ENCODE measurements at places on chromosomes 1 and 21.

DNA sequence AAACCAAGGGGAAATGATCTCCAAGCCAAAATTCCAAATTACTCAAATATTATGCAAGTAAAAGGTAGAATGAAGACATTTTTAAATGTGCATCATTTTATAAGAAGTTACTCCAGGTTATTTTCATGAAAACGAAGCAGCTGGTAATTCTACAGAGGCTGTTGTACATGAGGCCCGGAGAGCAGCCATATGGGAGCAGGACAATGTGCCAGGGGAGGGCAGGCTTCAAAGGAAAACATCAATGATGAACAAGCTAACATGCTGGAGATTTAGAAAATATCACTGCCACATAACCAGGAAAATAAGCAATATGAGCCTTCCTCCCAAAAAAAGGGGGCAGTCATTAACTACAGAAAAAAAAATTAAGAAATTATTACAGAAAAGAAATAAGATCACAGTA is 109.1 kb downstream of the TIAM1 start:
- no peak for DNase-seq

DNA sequence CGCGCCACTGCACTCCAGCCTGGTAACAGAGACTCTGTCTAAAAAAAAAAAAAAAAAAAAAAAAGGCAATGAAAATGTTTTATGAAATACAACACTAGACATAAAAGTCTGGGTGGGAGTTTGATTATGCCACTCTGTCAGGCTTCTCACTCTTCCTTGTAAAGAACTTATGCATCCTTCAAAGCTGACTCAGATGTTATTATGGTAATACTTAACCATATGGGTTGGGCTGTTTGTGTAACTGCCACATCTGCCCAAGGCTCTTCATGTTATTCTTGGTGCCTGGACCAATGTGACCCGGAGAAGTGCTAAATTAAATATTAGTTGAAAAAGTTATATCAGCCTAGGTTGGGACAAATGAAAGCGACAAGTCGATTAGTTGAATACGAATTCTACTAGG is 23.8 kb downstream of the FAM89A start:
- DNase-seq: no peak

GRCh38 chr1:210394281-210394821 is 65.6 kb downstream of the HHAT start:
- no peak for DNase-seq

DNA sequence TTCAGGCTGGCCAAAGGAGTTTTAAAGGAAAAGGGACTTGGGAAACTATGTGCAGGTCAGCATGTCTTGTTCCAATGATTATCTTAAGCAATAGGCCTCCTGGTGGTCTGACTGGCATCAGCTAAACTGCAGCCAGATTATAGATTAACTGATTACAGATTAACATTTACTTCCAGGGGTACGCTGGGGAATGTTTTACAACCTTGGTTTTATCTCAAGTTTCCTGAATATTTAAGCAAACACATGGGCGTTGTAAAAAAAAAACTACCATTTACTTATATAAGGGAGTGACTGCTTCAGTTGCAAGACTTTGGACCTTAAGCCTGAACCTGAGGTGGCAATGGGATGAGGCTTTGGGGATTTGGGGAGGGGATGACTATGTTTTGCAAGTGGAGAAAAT is 600.6 kb upstream of the B3GALT2 start:
- no peak for DNase-seq

- DNase-seq: no peak
Measured at GRCh38 chr1:180932378-180932777, 19.7 kb downstream of the KIAA1614 start.

- DNase-seq: no peak
Measured at GRCh38 chr1:208880433-208881100, 636.4 kb upstream of the PLXNA2 start.

All from NCI-H187 treated with DMSO at 0.1 percent for 48 hours (cell line).